Astrocyte (in vitro differentiated cells and primary cell): ENCODE measurements at places on chromosomes 7 and 10.

- H3K27ac ChIP-seq: no peak overlapping the region
- H3K36me3 ChIP-seq: no peaks in the 10 kb centered on the region
These were observed 147.9 kb upstream of the EGR2 start for GRCh38 chr10:62964026-62964425.

- H3K27me3 ChIP-seq: peaks cover 19% of the 10 kb centered on the region
- no peak overlapping the region for H3K4me3 ChIP-seq
- H3K4me1 ChIP-seq: no peaks in the 10 kb centered on the region
- no peaks in the 10 kb centered on the region for H3K36me3 ChIP-seq
- no peak overlapping the region for H3K27ac ChIP-seq
- DNase-seq: no peak
These were observed 22.8 kb downstream of the C10orf105 start for GRCh38 chr10:71696628-71697326.

DNA sequence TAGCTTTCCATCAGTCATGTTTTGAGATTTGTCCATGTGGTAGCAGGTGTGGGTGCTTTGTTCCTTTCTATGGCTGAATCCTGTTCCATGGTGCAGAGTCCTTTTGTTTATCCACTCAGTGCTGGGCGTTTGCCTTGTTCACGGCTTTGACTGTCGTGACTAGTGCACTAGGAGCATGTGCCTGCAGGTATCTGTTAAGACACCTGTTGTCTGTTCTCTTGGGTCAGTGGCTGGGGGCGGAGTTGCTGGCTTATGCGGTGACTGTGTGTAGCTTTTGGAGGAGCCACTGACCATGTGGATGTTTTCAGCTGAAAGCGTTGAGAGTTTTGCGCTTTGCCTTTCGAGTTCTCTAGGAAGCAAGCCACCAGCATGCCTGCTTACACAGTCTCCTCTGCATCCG is 573.1 kb upstream of the FOXK1 start:
- no peaks in the 10 kb centered on the region for H3K4me1 ChIP-seq
- no peaks in the 10 kb centered on the region for H3K36me3 ChIP-seq
- no peaks in the 10 kb centered on the region for H3K27me3 ChIP-seq
- DNase-seq: no peak

- no peaks in the 10 kb centered on the region for H3K4me1 ChIP-seq
- H3K27me3 ChIP-seq: no peaks in the 10 kb centered on the region
- H3K4me3 ChIP-seq: no peak overlapping the region
- H3K27ac ChIP-seq: no peak overlapping the region
- no peak for DNase-seq
These were observed 128.8 kb downstream of the PPP1R3A start for GRCh38 chr7:113790025-113790424.

GRCh38 chr7:129277629-129278028 is 52.8 kb downstream of the AHCYL2 start:
- H3K4me3 ChIP-seq: no peak overlapping the region
- no peaks in the 10 kb centered on the region for H3K36me3 ChIP-seq
- H3K4me1 ChIP-seq: no peaks in the 10 kb centered on the region
- H3K27me3 ChIP-seq: no peaks in the 10 kb centered on the region
- H3K27ac ChIP-seq: no peak overlapping the region

- H3K4me1 ChIP-seq: no peaks in the 10 kb centered on the region
- H3K27me3 ChIP-seq: no peaks in the 10 kb centered on the region
- H3K27ac ChIP-seq: no peak overlapping the region
- no peak overlapping the region for H3K4me3 ChIP-seq
- H3K36me3 ChIP-seq: no peaks in the 10 kb centered on the region
These were observed 31.2 kb upstream of the FFAR4 start for GRCh38 chr10:93535293-93535692.

GRCh38 chr7:116843378-116843777 is 19.0 kb upstream of the CAPZA2 start:
- no peaks in the 10 kb centered on the region for H3K36me3 ChIP-seq
- no peaks in the 10 kb centered on the region for H3K27me3 ChIP-seq
- DNase-seq: no peak
- H3K4me3 ChIP-seq: no peak overlapping the region
- H3K27ac ChIP-seq: no peak overlapping the region
- no peaks in the 10 kb centered on the region for H3K4me1 ChIP-seq

DNA sequence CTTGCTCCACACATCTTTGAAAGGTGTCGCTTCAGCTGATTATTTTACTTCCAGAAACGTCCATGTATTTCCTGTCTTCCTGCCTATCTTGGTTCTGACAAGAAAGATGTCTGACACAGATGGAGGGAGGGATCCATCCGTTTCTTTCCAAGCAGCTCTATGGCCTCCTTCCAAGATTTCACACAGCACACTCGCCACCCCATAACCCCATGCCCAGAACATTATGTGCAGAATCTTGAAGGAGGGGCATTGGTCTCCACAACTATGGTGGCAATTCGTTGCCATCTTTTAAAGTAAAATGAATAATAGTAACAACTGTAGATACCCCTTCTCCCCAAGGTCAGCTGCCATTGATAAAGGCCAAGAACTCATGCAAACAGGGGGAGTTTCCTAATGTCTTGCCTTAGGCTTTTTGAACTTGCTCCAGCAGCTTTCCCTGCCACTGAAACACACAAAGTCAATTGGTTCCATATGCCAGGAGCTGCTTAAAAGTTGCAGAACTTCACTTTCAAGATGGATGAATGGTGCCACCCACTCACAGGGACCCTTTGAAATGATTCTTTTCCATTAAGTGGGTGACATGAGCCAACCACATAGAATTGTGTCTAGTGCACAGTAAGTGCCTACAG is 60.0 kb downstream of the VSTM4 start:
- H3K27me3 ChIP-seq: no peaks in the 10 kb centered on the region
- no peaks in the 10 kb centered on the region for H3K36me3 ChIP-seq
- DNase-seq: no peak
- H3K4me3 ChIP-seq: no peak overlapping the region

GRCh38 chr10:128729910-128730420 is 603.7 kb upstream of the MKI67 start:
- no peak overlapping the region for H3K27ac ChIP-seq
- H3K4me3 ChIP-seq: no peak overlapping the region
- H3K36me3 ChIP-seq: no peaks in the 10 kb centered on the region
- H3K4me1 ChIP-seq: no peaks in the 10 kb centered on the region

GRCh38 chr7:44307905-44308595 is 17.3 kb downstream of the CAMK2B start:
- H3K4me1 ChIP-seq: peaks cover 4% of the 10 kb centered on the region
- H3K4me3 ChIP-seq: no peak overlapping the region

GRCh38 chr7:103592844-103593243 is 146.8 kb upstream of the SLC26A5 start:
- no peak overlapping the region for H3K27ac ChIP-seq
- H3K4me3 ChIP-seq: no peak overlapping the region
- H3K4me1 ChIP-seq: no peaks in the 10 kb centered on the region

DNA sequence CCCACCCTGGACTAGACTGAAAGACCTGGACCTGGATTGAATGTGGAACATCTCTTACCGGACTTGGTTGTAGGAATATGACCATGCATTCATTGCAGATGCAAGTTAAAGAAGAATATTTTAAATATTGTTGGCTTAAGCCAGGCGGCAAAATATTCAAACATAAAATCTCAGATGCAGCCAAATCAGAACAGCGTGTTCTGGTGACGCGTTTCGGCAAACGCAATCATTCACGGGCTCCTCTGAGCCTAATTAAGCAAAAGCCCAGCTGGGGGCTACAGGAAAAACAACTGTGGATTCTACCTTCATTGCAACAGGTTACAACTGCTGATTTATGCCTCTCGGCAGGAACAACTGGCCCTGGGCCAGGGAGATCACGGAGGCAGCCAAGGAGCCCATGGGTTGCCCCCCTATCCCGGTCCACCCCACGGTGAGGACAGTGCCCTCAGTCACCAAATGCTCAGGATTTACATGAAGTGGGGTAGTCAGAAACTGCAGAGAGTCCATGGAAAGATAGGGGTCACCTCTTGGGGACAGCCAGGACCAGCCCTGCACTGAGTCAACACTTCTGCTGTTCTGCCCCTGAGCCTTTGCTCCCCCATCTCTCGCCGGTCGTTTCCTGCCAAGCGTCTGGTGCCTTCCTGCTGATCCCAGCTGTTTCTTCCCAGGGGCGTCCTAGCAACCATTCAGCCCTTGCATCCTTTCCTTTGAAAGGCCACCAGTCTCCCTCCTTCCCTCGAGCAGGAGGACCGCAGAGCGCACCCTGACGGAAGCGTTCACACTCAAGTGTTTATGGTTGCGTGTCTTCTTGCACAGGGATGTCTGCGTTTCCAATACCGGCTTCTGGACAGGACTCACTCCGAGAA is 64.4 kb upstream of the SFMBT2 start:
- DNase-seq: no peak
- H3K27ac ChIP-seq: no peak overlapping the region
- H3K36me3 ChIP-seq: no peaks in the 10 kb centered on the region
- no peak overlapping the region for H3K4me3 ChIP-seq
- H3K27me3 ChIP-seq: no peaks in the 10 kb centered on the region

DNA sequence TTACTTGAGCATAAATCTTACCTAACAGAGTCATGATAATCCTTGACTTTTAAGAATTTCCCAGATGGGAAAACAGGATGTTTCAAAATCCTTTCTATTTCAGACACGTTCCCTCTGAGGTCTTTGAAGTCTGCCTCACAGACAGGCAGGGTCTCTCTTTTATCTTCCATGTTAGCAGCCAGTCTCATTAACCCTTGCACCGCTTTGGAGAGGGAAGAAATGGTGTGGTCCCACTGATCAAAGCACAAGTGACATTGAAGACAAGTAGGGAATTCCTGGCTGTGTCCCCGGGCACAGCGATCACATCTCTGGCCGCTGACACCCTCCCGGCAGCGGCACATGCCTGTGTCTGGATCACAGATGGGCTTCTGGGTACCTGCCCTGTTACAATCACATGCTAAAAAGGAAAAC is 52.7 kb upstream of the LAMB1 start:
- no peak overlapping the region for H3K27ac ChIP-seq
- DNase-seq: no peak
- no peaks in the 10 kb centered on the region for H3K4me1 ChIP-seq

- H3K36me3 ChIP-seq: no peaks in the 10 kb centered on the region
- H3K4me3 ChIP-seq: no peak overlapping the region
- H3K27me3 ChIP-seq: peaks cover 7% of the 10 kb centered on the region
- H3K4me1 ChIP-seq: no peaks in the 10 kb centered on the region
- H3K27ac ChIP-seq: no peak overlapping the region
These were observed 123.6 kb downstream of the BTAF1 start for GRCh38 chr10:92047215-92047614.

DNA sequence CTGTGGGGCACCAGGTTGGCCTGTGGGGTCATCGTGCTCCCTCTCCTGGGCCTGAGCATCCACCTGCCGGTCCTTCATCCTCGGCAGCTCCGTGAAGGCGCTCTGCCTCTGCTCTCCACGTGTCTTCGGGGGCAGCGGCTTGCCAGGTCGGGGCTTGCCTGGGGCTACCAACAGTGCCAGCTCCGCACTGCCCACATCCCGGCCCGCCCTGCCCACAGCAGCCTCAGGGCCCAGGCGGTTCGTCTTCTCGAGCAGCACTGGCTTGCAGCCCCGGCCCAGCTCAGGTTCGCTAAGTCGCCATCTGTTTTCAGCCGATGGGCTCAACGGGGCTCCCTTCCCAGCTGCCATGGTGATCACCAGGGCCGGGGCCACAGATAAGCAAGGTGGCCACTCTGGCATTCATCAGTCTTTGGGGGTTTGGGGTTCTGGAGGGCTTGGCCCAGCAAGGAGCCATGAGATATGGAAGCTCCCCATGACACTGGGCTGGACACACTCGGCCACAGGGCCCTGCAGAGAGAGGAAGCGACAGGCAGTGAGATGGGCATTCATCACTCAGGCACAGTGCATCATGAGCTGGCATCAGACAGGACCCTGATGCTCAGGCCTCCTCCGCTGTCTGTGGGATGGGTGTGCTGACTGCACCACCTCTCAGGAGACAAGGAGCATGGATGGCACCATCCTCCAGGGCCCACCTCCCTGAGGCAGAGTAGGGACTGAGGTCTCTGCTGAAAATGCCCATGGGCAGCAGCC is 15.5 kb downstream of the ZNF488 start:
- no peaks in the 10 kb centered on the region for H3K4me1 ChIP-seq
- H3K27ac ChIP-seq: no peak overlapping the region
- DNase-seq: no peak
- no peaks in the 10 kb centered on the region for H3K27me3 ChIP-seq
- no peaks in the 10 kb centered on the region for H3K36me3 ChIP-seq

DNA sequence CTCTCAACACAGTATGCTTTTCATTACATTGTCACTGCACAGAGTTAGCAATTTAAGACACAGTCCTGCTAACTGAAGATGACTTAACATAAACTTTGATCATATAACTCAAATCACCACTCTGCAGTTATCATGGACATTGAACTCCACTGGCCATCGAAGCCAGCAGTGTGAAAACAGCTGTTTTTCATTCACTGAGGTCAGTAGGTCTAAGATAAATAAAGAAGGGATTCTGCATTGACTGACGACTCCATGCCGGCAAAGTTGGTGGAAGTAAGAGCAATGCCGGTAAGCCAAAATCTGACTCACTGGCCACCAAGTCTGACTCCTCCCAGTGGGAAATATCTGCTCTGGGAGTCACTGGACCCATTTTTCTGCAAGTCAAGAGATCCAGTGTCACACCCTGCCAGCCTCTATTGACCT is 449.9 kb upstream of the ANKRD30A start:
- H3K27me3 ChIP-seq: no peaks in the 10 kb centered on the region
- DNase-seq: peak; percentile 86
- H3K4me3 ChIP-seq: no peak overlapping the region
- peaks cover 29% of the 10 kb centered on the region for H3K4me1 ChIP-seq

DNA sequence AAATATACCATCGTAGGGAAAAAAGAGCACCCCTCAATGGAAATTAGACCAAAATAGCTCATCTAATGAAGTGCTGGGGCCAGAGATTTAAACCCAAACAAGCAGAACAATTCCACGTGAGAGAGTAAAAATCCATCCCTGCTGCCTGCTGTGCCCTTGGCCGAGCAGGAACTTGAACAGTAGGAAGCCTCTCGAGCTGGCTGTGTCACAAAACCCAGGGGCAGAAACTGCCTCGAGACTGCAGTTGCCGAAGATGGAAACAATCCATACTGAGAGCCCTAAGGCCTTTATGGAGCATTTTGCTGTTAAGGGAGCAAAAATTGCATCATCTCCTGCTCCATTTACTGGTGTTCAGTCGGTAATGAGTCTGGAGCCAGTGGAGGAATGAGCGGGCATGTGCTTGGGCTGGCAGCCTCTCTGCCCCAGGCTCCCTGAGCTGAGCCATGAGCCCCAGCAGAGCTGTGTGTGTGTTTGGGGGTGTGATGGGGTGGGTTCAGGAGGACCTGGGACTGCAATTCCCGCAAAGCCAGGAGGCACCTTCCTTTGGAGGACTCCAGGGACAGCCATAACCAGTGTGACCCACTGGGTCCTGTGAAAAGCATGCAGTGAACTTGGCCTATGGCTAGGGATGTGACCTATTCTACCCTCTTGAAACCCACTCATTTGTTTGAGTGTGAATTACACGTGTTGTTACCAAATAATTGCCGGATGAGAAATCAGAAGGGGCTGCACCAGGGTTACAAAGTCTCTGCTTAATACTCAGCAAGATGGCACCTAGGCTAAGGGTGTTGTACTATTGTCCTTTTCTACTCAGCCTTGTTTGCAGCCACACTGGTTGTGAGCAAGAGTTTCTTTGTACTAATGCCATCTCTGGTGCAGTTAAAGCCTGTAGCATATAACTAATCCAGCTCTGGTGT is 58.3 kb downstream of the CDHR3 start:
- H3K27me3 ChIP-seq: peaks cover 28% of the 10 kb centered on the region
- no peak for DNase-seq
- H3K27ac ChIP-seq: no peak overlapping the region
- H3K4me3 ChIP-seq: no peak overlapping the region
- H3K36me3 ChIP-seq: no peaks in the 10 kb centered on the region

GRCh38 chr7:157830331-157830730 is 493.5 kb downstream of the DNAJB6 start:
- no peak overlapping the region for H3K4me3 ChIP-seq
- no peak for DNase-seq
- no peak overlapping the region for H3K27ac ChIP-seq
- no peaks in the 10 kb centered on the region for H3K4me1 ChIP-seq
